ENCODE measurements at places on chromosomes 16 and 17.

GRCh38 chr16:75197522-75198134, 9.3 kb downstream of the CTRB2 start:
- ATAC-seq = no peak

GRCh38 chr16:391885-392335, 5.1 kb upstream of the NME4 start:
- peak; percentile 76 for ATAC-seq

DNA sequence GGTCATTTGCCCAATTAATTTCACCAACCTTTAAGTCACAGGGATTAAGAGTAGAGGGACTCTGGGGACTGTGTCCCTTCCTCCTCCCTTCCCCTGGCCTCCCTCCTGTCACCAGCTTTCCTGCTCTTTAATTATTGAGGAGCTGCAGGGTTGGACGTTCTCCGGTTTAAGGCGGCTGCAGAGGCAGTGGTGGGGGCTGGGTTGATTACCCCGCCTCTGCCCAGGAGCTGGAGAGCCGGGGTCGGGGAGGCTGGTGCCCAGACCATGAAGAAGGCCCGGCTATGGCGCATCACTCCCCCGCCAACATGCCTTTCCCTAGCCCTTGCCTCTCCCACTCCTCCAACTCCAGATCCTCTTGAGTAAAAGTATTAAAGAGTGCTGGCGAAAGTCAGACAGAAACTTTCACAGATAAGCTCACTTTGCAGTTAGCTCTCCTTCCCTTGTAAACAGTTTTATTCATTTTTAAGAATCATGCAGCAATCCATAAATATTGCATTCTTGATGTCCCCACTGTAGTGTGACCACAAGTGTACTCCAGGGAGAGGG, 1.1 kb upstream of the FOXJ1 start:
- ATAC-seq = peak; percentile 1

- peak; percentile 52 for ATAC-seq
Observed at GRCh38 chr16:50259334-50260205, 6.8 kb upstream of the ADCY7 start.

DNA sequence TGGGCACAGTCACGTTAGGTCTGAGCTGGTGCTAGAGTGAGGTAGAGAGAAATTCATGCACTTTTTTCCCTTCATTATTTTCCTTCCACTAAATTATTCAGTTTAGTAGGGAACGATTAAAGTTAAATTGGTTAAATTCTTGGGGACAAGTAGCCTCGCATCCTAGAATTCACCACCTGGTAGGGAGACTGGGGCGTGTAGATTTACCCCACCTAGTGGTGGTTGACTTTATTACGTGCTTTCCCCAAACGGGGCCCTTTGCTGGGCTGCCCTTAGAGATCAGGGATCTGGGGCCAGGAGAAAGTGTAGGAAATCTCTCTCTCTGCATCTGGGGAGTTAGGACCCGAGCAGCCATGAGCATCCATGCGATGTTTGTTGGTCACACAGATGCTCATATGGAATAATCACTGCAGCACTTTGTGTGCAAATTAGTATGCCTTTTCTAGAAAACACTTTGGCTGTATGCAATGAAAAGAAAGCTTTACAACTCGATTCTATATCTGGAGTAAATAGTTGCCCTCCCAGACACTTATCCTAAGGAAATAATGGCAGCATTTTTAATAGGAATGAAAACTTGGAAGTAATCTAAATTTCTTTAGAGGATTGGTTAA, 107.0 kb downstream of the PLCG2 start:
- ATAC-seq = peak; percentile 86

DNA sequence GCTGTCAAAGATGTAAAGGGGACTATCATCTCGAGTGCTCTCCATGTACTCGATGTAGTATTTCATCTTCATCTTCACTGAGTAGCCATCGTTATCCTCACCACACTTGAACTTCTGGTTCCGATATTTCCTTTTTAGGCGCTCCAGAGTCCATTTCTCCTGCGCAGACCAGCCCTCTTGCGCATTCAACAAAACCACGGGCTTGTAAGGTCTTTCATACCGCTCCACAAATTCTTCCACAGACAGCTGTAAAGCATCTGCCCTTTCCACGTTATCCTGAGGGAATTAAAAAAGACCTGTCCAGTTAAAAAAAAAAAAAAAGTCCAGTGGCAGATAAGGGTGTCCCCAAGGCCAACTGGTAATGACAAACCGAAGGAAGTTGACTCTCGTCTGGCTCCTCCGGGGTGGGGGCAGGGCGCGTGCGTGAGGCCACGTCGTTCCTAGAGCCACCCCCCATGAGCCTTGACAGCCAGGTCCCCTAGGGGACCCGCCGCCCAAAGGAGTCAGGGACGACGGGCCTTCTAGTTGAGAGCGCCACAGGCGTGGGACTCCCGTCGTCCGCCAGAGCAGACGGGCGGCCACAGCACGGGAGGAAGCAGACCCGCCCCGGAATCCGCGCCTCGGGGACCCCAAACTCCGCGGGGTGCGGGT, 701 bp downstream of the JMJD6 start:
- peak; percentile 29 for ATAC-seq

Measured in SK-N-SH treated with all-trans-retinoic acid at 6 μM for 48 hours (cell line).